ENCODE measurements at places on chromosomes 16 and 17. TPM values are rescaled to one million over a fixed set of nuclear protein-coding genes. Genes with fewer than 3 reads are reported as not detected.

ZNF207 gene
- total RNA-seq = 206 TPM

ACE gene
- 3.6 TPM for total RNA-seq

ACAP1 gene
- 3.2 TPM for total RNA-seq

TBC1D3G gene
- not detected for total RNA-seq

QPRT gene
- 92.3 TPM for total RNA-seq

KCNH6 gene
- total RNA-seq = 9.0 TPM

MFSD6L gene
- 3.6 TPM for total RNA-seq

HSD17B2 gene
- total RNA-seq = 17.8 TPM

SPNS2 gene
- total RNA-seq = 16.1 TPM

CLEC18B gene
- total RNA-seq = 8.2 TPM

UTS2R gene
- total RNA-seq = 0.97 TPM

HAS3 gene
- total RNA-seq = 3.7 TPM

LRRC37A gene
- total RNA-seq = 2.3 TPM

RNF43 gene
- total RNA-seq = 14.0 TPM

NUPR1 gene
- 4.8 TPM for total RNA-seq

CCL2 gene
- total RNA-seq = 3.4 TPM
